Pons (tissue), 1 donor: ENCODE measurements at places on chromosomes 1 and 21.

DNA sequence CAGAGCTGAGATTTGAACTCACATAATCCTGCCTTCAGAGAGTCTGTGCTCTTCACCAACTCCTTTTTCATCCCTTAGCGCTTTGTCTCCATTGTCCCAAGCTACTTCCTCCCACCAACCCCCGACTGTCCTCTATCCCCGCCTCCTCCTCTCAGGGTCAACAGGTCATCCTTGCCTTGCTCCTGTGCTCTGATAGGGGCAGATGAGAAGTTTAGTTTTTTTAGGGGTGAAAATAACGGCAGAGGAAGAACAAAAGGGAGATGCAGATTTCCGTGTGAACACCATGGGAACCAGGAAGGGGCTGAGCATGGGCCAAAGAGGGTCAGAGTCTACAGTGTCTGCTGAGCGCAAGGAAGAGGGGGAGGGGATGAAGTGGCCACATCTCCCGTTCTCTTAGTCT lies 31.9 kb downstream of the GLUL start:
- DNase-seq, result no peak

- DNase-seq, result no peak
These were observed 59.3 kb upstream of the GJB5 start for GRCh38 chr1:34695580-34695979.

DNA sequence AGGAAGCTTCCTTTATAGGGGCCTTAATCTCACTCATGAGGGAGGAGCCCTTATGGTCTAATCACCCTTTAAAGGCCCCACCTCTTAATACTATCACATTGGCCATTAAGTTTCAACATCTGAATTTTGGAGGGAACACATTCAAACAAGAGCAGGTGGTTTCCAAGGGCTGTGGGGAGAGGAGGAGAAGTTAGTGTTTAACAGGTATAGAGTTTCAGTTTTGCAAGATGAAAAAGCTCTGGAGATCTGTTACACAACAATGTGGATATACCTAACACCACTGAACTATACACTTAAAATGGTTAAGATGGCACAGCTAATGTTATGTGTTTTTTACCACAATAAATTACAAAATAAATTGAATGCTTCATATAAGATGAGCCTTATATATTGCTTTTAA lies 113.4 kb upstream of the DNAH14 start:
- DNase-seq, result no peak

GRCh38 chr1:157878059-157878458 lies 36.5 kb upstream of the CD5L start:
- peak; percentile 76 for DNase-seq

GRCh38 chr1:54017979-54018378 lies at the start of gene LDLRAD1:
LDLRAD1 (minus strand) TSS chr1:54018186; CDS start chr1:54018112, 74 bp downstream.
- DNase-seq, result no peak

DNA sequence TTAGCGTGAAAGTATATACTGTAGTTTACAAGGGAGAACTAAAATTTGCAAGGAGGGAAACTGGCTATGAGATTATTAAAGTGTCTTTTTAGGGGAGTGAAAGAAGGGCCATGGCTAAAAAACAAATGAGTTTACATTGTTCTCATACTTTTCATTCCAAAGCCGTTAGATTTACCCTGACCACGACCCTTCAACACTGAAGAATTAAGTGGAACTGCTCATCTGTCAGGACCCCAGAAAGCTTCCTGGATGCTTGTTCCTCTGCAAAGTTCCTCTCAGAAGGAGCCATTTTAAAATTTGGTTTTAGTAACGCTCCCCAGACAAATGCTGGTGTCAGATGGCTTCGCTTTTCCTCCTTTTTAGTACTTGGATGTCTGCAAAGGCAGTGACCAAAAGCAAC lies 82.7 kb upstream of the ZBTB18 start:
- DNase-seq, result no peak

- DNase-seq, result no peak
These were observed 187.7 kb upstream of the ADAMTS5 start for GRCh38 chr21:27154451-27155129.

DNA sequence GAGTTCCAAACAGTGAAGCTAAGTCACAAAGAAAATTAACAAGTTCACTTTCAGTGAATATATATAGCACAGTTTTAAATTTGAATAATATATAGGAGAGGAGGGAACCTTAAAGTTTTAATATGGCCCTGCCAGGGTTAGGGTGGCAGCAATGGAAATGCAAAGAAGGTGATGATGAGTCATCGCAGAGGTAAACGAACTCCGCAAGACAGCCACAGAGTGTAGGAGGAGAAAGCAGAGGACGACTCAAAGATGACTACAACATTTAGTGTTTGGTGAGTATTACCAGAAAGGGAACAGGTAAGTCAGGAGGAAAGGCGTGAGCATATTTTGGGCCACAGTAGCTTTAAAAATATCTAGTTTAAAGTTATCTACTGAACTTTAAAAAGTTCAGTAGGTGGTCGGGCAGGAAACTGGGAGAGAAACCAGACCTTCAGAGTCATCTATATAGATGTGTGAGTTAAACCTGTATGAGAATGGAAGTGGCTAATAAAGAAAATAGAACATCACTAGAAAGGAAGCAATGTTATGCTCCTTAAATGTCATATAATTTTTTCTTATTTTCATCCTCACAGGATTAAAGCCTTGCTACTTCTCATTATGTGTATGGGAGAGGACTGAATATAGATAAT lies 75.7 kb downstream of the UCHL5 start:
- no peak for DNase-seq

DNA sequence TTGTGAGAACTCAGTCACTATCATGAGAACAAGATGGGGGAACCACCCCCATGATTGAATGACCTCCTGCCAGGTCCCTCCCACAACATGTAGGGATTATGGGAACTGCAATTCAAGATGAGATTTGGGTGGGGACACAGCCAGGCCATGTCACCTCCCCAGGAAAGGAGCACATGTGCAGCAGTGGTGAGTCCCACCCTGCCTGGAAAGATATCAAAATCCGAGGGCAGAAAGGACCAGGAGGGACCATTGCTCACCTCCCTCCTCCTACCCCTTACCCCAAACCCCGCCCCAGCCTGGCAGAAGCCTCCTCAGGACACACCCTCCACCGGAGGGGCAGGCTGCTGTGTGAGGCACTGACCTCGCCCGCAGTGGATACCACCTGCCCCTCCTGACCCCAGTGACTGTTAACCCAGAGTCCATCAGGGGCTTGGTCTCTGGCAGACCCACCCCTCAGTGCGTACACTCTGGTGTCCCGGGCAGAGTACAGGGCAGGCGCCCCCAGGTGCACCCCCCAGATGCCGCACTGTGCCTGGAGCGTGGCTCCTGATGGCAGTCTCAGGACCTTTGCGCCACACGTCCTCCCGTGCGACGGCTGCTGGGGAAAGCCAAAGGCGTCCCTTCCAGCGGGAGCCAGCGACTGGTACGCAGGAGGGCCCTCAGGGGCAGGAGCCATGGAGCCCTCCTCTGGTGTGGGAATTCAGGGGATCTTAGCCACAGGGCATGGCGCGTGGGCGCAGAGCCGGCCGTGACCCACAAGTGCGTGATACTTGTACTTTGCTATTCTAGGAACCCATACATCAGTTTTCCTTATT lies 20.9 kb downstream of the PDXK start:
- no peak for DNase-seq

- DNase-seq, result no peak
These were observed 49.9 kb downstream of the BACE2 start for GRCh38 chr21:41217671-41218385.
